Stimulated activated naive CD8-positive, alpha-beta T cell treated with anti-CD3 and anti-CD28 coated beads, Interleukin-15, Interleukin-2, amounts not matched to agents 100 U/mL and 50 U/mL, for 24 hours (primary cell): ENCODE measurements at places on chromosomes 5 and 9.
A peak's percentile ranks its signal among the peaks of the same experiment; 100 is the strongest.

DNA sequence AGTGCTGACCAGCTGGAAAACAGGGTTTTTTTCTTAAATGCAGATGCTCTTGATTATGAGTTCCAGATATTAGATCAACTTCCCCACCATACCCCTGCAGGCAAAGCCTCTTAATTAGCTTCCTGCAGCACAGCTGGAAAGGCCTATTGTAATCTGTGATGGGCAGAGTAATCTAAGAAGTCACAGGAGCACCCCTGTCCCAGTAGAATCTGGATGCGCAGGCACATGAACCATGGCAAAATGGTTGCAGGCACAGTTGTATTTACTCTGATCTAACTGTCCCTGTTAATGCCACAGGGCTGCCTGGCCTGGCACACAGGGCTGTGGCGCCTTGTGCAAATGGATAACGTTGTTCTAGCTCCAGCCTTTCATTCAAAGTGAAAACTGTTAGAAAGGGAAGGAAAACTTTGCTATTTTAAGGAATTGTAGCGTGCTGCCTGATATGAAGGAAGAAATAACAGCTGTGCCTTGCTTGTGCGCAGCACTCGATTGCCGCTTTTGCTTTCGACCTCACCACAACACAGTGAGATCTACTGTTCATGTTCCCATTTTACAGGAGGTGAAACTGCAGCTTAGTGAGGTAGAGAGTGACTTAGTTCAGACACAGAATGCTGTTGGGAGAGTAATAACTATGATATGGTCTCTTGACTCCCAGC, 2.3 kb downstream of the TGFBI start:
- no peak for DNase-seq

GRCh38 chr5:169350759-169351240, 49.9 kb upstream of the SLIT3 start:
- DNase-seq = no peak

DNA sequence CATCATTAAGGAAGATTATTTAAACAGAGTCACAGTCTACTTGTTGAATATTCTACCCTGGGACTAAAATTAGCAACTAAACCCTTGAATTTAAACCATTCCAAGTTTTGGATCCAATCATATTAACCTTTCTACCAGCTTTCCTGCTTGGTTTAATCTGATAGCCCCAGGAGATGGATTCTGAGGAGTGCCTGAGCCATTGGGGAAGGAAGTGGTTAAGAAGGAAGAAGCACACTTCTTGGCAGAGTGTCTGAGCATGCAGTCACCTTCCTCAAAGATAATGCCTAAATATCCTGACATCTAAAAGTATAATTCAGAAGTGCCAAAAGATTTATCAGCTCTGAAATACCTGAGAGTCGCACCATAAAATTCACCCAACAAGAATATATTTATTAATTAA, 74.1 kb upstream of the SNCAIP start:
- DNase-seq = no peak

DNA sequence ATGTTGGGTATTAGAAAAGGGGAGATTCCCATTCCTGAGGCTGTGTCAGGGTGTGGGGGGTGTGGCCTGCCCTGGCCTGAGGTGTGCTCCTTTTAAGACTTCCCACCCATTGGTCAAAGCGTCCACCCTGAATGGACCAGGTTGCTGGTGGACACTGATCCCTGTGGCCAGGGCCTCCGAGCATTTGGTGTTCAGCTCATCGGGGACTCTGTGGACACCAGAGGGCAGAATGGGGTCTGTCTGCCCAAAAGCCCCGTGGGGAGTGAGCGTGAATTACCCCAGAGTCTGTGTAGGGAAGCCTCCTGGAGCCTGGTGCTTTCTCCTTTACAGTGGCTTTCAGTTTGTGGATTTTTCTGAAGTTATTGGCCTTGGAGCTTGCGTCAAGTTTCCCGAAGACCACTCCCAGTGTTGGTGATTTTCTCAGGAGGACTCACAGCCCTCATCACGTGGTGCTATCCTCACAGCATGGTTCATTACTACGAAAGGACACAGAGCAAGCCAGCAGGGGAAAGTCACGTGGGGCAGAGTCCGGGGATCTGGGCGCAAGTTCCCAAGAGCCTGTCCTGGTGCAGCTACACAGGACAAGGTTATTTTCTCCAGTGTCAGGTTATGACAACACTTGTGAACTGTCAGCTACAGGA, 55.5 kb downstream of the TENT4A start:
- no peak for DNase-seq

GRCh38 chr9:120510816-120511215, 69.2 kb downstream of the CDK5RAP2 start:
- no peak for DNase-seq

DNA sequence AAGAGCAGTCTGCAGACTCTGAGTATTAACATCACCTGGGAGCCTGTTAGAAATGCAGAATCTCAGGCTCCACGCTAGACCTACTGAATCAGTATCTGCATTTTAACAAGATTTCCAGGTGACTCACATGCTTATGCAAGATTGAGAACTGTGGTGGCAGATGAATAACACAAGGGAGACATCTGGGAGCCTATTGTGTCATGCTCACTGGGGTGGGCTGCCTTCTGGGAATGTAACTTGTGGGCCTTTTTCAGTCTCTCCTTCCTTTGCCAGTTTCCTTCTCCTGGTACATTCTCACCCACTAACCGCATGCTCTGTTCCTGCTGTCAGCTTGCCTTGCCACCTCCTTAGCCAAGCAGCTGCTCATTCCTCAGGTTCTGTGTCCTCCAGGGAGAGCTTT, 176.6 kb upstream of the C9orf72 start:
- DNase-seq = no peak

DNA sequence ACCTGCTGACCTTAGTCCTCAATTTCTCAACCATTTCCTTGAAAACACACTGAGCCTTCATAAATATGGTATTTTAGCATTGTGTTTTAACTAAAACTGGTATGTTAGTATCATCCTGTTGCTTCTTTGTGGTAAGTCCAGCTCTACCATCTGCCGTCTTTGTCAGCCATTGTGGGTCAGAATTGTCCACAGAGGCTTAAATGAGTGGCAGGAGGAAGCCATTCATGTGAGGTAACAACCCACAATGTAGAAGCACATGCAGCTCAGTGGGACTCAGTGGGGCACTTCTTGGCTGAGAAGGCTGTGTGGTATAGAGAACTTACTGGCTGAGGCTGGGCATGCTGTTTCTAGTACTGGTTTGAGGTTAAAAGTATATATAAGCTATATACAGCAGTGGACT, 149.2 kb upstream of the NR3C1 start:
- no peak for DNase-seq

DNA sequence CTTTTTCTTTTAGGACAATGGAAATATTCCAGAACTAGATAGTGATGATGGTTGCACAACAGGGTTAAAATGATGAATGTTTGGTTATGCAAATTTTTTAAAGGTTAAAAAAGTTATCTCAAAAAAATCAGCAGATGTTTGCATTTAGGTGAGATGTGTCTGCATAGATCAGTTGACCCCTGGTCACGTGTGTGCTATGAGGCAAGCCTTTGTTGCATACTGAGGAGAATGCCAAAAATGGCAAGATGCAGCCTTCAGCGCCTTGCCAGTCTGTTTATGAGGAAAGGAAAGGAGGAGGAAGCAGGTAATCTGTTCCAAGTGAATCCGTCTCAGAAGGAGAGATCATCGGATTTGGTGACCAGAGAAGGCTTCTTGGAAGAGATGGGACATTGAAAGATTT, 11.9 kb downstream of the MEGF10 start:
- no peak for DNase-seq

- DNase-seq = no peak
These were observed 90.0 kb upstream of the PANK3 start for GRCh38 chr5:168669156-168669555.

- no peak for DNase-seq
These were observed 21.1 kb downstream of the TLE4 start for GRCh38 chr9:79592726-79593493.

- DNase-seq = no peak
These were observed 15.6 kb downstream of the IRF1 start for GRCh38 chr5:132474881-132475496.

GRCh38 chr5:116076496-116076895, 8.3 kb upstream of the COMMD10 start:
- DNase-seq = peak; percentile 24

DNA sequence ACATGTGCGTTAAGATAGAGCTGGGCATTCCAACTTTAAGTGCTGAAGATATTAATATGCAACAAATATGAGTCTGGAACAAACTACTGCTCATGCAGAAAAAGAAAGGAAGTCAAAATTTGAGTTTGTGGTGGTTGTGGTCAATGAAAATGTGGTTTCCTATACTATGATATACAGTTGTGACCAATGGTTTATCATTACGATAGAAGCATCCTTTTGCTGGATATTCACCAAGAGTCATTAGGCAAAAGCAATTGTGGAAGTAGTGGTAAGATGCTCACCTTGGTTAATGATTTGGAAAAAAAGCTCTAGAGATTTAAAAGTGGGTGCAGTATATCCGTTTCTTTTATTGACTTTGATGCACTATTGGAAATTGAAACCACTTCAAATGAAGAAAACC, 1007.0 kb downstream of the NR2F1-AS1 start:
- DNase-seq = no peak

DNA sequence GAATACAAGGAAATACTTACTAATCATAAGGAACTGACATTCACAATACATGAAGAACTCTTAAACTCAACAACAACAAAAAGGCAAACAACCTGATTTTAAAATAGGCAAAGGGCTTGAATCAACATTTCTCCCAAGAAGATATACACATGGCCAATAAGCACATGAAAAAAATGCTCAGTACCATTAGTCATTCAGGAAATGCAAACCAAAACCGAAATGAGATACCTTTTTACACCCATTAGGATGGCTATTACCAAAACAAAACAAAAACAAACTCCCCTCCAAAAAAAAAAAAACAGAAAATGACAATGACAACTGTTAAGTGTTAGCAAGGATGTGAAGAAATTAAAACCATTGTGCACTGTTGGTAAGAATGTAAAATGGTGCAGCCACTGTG, 104.1 kb upstream of the ZNF462 start:
- no peak for DNase-seq

DNA sequence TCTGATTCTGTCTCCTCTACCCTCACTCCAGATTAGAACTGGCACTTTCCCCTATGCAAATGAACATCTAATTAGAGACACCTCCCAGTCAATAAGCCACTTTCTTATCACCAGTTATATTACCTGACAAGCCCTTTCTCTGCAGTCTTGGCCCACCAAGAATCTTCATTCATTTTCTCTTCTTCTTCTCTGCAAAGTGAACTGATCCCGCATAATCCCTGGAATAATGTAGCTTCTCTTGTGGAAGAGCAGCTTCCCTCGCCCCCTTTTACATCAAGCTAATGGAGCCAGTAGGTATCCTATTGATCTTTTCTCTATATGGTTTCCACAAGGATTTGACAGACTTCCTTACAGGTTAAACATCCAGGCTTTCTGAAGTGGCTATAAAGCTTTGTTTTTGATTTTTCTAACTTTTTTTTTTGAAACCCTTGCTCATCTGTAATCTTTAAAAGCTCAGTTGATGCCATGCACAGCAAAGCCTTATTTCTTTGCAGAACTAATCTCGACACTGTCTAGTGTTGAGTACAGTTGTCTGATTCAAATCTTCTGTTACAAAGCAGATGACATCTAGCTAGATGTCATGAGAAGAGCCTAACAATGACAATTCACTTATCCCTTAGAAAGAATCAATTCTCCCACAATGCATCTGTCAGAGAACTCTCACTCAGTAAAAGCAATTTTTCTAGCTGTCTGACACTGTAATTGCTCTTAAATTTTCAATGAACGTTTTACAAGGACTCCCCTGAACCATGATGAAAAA, 281.4 kb downstream of the ISL1 start:
- no peak for DNase-seq

GRCh38 chr9:88757406-88758010, 222.5 kb downstream of the NXNL2 start:
- DNase-seq = no peak

GRCh38 chr5:139767960-139768359, 27.6 kb upstream of the PSD2 start:
- no peak for DNase-seq

- DNase-seq = no peak
These were observed 90.6 kb upstream of the CXCL14 start for GRCh38 chr5:135669416-135669815.

DNA sequence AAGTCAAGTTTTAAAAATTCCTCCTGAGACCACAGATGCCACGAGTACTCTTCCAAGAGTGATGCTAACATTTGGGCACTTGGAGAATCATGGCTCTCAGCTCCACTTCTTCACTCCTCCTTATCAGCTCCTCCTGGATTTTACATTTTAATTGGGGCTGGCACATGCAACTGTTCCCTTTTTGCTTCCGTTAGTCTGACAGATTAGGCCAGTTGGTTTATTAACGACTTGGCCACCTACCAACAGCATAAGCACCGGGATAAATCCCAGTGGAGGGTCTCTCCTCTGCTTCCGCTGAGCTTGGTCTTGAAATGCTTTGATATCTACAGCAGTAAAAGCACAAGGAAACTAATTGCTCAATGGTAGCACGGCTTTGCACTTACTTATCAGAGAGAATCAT, 134.6 kb upstream of the RASEF start:
- DNase-seq = no peak

DNA sequence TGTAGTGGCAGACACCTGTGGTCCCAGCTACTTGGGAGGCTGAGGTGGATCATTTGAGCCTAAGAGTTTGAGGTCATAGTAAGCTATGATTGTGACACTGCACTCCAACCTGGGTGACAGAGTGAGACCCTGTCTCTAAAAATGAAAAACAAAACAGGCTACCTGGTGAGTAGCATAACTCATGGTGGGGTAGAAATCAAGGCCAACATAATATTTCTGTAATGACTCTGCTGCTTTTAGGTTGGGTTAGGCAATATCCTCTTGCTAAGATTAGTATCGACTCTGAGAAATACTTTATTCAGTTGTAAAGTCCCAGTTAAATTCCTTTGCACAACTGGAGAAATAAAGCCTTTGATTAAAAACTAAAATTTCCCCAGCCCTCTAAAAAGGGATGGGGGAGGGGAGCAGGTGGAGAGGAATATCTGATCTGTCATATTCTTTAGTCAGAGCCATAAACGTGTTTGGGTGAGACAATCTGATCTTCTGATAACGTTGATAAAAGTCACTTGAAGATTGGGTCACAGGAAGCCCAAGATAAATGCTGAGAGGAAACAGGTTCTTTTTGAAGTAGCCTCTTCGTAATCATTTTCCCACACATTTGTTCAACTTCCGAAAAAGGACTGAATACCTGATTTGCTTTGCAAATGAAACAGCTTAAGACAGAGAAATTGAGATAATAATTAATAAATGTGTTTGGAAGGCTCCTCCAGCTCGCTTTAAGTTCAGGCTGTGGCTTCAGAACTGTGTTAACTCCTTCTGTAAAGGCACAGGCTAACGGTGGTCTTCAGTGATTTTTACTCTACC, 14.9 kb downstream of the IL4 start:
- peak; percentile 35 for DNase-seq

- no peak for DNase-seq
These were observed 72.8 kb downstream of the TRIO start for GRCh38 chr5:14215901-14216300.

- no peak for DNase-seq
These were observed 122.3 kb downstream of the MARCHF11 start for GRCh38 chr5:16057277-16057676.

DNA sequence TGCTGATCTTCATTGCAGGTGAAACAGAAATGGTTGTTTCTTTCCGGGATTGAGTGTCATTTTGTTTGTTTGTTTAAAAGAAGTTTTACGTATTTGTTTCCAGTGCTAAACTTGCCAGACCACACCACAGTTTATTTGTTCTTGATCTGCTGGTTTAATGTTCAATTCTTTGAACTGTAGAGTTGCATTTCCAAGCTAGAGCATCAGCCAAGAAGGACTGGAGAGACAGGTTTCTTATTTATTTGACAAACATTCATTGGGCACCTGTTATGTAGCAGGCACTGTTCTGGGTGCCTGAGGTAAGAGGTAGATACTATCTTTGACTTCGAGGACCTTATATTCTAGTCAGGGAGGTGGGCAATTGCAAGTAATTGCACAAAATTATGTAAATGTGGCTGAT, 45.0 kb downstream of the MCCC2 start:
- no peak for DNase-seq
